ENCODE measurements at places on chromosomes 12 and 14.
A peak's percentile ranks its signal among the peaks of the same experiment; 100 is the strongest.

GRCh38 chr14:31572955-31573354, 11.8 kb downstream of the NUBPL start:
- DNase-seq, result no peak

DNA sequence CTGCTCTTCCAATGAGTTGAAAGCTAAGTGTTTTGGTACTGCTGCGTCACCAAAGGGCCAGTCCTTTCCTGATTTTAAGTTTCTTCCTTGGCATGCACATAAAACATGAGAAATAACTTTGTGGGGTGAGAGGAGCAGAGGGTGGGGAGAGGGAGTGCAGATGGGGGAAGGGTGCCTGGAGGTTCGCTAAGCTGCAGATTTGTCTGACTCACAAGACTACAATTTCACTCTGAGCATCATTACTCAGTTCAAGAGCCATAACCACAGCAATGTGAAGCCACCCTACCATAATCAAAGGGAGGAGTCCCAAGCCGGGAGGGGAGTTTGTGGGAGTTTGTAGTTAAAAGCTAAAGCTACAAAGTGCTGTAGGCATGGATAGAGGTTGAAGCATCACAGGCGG, 136.1 kb downstream of the ANO2 start:
- DNase-seq, result no peak

DNA sequence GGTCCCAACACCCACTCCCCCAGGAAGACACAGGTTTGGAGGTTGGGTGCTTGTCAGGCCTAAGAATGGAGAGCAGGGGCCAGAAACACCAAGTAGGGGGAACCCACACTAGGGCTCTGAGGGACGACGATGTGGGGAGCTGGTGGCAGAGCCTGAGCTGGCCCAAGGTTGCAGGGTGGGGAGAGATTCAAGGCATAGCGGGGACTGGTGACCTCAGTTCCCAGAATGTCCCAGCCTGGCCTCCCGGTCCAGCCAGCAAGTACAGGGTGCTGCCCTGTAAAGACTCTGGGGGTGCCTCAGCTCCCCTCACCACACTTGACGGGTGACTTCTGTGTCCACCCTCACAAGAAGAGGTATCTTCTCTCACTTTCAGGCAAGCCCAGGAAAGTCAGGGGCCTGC, 86.7 kb downstream of the ALG10 start:
- no peak for DNase-seq

- peak; percentile 56 for DNase-seq
These were observed 86.5 kb downstream of the PPM1H start for GRCh38 chr12:62848418-62848817.

- DNase-seq, result no peak
These were observed 12.1 kb downstream of the SLC7A8 start for GRCh38 chr14:23171222-23171975.

DNA sequence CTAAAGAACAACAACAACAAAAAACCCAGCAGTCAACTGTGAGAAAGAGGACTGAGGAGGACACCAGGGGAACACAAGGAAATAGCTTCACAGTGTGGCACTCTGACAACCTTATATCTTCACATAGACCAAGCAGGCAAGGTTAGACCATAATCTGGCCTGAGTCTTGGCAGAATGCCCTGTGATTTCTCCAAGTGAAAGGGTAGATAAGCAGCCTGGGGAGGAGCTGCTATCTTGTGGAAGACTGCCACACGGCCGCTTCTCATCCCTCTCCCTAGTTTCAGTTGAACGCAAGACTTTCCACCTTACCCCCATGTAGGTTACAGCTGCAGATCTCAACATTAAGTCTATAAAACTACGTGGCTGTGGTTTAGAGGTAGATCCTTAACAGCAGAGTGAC, 3.7 kb downstream of the SLC25A21 start:
- DNase-seq, result no peak

DNA sequence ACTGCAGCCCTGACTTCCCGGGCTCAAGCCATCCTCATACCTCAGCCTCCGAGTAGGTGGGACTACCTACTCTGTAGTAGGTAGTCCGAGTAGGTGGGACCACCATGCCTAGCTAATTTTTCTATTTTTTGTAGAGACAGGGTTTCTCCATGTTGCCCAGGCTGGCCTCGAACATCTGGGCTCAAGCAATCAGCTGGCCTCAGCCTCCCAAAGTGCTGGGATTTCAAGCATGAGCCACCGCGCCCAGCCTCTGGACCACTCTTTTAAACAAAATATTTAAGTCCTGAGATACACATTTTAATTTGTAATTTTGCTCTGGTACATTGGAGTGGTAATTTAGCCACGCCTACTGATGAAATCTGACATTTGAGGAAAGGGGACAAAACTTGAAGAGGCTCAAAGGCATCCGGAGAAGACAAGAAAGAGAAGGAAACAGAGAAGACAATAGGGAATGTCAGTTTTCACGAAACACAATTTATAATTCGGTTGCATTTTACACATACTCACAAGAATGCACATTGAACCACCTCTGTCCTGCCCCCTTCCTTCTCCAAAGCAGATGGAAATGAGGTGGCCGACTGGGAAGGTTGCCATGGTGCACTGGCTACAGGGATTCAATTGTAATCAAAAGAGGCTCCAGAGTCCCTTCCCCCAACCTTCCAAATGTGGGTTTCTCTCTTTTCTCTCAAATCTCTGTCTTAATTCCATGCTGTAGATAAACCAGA, 9.7 kb upstream of the TUBA1A start:
- no peak for DNase-seq

DNA sequence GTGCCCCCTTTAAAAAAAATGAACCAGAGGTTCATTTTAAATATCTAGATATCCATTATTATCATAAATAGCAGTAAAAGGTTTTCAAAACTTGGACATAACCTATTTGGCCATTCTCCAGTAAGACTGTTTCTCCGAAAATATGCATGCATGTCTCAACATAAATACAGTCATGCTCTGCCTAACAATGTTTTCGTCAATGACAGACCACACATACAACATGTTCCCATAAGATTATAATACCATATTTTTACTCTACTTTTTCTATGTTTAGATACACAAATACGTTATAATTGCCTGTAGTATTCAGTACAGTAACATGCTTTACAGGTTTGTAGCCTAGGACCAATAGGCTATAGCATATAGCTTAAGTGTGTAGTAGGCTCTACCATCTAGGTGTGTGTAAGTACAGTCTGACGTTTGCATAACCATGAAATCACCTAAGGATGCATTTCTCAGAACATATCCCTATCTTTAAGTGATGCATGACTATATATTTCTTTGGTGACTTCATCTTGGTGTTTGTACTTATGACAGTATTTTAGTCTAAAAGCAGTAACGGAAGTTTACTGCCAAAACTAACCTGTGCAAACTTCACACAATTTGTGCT, 3.2 kb downstream of the TMEM19 start:
- no peak for DNase-seq

GRCh38 chr14:105203057-105203531, 22.0 kb upstream of the NUDT14 start:
- peak; percentile 66 for DNase-seq

GRCh38 chr14:57502586-57503254, 9.1 kb upstream of the CCDC198 start:
- DNase-seq, result no peak

DNA sequence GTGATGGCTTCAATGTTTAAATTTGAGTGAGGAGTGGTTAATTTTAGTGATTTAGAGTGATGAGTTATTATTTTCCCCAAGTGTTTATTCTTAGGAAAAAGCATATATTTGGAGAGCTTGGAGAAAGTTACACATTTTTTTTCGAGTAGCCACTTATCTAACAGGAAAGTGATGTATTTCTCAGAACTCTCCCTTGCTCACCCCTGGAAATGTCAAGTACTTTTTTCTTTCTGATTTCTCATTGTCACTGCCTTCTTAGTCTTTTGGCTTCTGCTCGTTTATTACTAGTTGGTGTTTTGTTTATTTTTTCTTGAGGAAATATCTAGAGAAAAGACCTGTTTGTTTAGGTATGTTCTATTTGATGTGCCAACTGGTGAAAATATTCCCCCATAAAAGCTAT, 58.8 kb downstream of the AEBP2 start:
- DNase-seq, result no peak
